ENCODE measurements at places on chromosomes 1 and 21. TPM values are rescaled to one million over a fixed set of nuclear protein-coding genes. Genes with fewer than 3 reads are reported as not detected.

The ORC1 gene
- not detected for polyA plus RNA-seq

The IGSF9 gene
- polyA plus RNA-seq = 0.97 TPM

DNA sequence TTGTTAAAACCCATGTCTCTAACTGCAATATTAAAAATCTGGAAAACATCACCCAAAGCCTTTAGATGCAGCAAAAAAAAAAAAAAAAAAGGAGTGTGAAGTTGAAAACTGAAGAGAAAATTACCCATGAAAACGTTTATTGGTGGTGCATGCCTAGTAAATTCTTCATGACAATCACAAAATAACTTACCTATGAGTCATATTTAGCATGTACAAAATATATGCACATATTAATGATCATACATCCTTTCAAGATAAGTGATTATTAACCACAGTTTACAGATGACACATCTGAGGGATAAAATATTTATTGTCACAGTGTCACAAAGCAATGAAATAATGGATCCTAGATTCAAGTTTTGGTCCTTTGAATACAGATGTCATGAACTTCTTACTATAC is 505.2 kb upstream of the NR5A2 start:
- no peaks in the 10 kb centered on the region for H3K36me3 ChIP-seq
- H3K27me3 ChIP-seq = no peaks in the 10 kb centered on the region
- no peak overlapping the region for H3K27ac ChIP-seq

GRCh38 chr1:208531003-208531750 is 287.0 kb upstream of the PLXNA2 start:
- H3K27ac ChIP-seq = no peak overlapping the region
- no peak overlapping the region for H3K4me3 ChIP-seq
- peaks cover 2% of the 10 kb centered on the region for H3K4me1 ChIP-seq
- H3K36me3 ChIP-seq = no peaks in the 10 kb centered on the region

DNA sequence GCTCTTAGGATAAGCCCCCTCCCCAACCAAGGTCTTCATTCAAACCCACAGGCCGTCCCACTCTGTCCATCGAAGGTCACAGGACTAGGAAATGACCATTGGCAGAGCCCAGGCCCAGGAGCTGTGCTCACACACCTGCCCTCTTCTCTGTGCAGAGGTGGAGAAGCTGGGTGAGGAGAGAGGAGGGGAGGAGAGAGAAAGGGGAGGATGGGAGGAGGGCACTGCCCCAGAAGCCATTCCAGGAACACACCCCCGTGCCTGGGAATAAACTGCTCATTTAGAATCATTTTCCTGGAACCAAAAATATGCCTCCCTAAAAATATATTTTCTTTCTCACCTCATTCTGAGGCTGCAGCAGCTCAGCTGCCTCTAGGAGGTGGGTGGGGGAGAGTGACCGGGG is 6.4 kb upstream of the SDC3 start:
- H3K36me3 ChIP-seq = no peaks in the 10 kb centered on the region

DNA sequence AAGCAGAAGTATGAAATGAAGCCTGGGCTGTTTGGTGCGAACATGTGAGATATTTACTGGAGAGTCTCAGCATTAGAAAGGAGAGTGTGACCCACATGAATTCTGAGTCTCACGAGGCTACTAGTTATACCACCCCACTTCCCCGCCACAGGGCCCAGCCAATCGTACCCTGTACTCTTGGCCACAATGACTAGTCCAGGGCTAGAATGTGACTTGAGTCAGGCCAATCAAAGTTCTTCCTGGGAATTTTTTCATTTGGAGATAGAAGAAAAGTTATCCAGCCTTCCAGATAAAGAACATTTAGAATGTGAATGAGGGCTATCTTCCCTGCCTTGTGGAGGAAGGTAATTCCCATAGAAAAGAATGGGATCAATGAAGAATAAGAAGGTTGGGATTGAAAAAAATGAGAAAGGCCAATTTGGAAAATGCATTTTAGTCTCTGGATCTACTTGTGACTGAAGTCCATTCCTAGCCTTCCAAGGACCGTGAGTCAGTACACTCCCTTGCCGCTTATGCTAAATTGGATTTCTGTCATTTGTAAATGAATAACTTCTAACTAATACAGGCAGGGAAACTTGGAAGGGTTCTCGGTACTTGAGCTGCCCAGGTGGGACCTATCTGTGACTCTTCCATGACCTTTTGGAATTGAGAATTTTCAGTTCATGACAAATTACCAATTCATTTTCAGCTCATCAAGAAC is 12.3 kb upstream of the RIMKLA start:
- H3K4me1 ChIP-seq = no peaks in the 10 kb centered on the region
- H3K4me3 ChIP-seq = no peak overlapping the region
- peaks cover 29% of the 10 kb centered on the region for H3K27me3 ChIP-seq
- DNase-seq = no peak

- DNase-seq = no peak
- no peak overlapping the region for H3K4me3 ChIP-seq
- H3K27ac ChIP-seq = no peak overlapping the region
- peaks cover 29% of the 10 kb centered on the region for H3K27me3 ChIP-seq
Measured at GRCh38 chr1:20302108-20302471, 11.4 kb downstream of the VWA5B1 start.

DNA sequence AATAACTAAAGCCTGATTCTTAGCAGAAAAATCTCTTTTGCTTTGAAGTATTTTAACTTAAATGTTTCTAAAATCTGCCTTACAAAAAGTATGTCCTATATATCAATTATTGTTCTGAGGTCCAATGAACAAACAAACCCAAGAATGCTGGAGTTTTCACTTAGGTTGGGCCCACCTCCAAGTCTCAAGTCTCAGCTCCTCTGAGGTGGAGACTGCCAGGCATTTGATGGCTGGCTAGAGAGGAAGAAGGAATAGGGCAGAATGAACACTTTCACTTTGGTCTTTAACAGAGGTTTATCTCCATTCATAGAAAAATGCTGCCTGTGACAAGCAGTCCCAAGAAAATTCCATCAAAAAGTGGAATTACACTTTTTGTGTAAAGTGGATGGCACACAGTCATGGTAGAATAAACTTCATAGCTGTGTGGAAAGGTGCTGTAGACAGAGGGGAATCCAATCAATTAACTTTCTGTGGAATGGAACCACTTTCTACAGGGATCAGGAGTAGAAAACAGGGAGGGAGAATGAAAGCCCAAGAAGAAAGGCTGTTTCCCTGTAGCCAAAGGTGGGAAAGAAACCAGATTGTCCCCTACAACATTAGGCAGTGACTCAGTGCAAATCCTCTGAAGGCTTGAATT is 349.4 kb upstream of the RUNX1 start:
- H3K27ac ChIP-seq = no peak overlapping the region
- no peak for DNase-seq
- peaks cover 7% of the 10 kb centered on the region for H3K4me1 ChIP-seq
- H3K4me3 ChIP-seq = no peak overlapping the region
- no peaks in the 10 kb centered on the region for H3K36me3 ChIP-seq
- peaks cover 4% of the 10 kb centered on the region for H3K27me3 ChIP-seq

The MAP1LC3C gene
- not detected for polyA plus RNA-seq

The LCE2C gene
- polyA plus RNA-seq = not detected

- H3K4me1 ChIP-seq = no peaks in the 10 kb centered on the region
- H3K27me3 ChIP-seq = no peaks in the 10 kb centered on the region
- H3K27ac ChIP-seq = peak overlapping the region; percentile 2
- no peaks in the 10 kb centered on the region for H3K36me3 ChIP-seq
- no peak overlapping the region for H3K4me3 ChIP-seq
- no peak for DNase-seq
Measured at GRCh38 chr1:193520472-193520871, 334.1 kb upstream of the B3GALT2 start.

GRCh38 chr1:175427625-175428024 is 235.0 kb upstream of the KIAA0040 start:
- no peak for DNase-seq
- H3K4me1 ChIP-seq = no peaks in the 10 kb centered on the region
- H3K27me3 ChIP-seq = peaks cover 29% of the 10 kb centered on the region

GRCh38 chr21:28396421-28396820 is 596.3 kb downstream of the LTN1 start:
- no peaks in the 10 kb centered on the region for H3K27me3 ChIP-seq
- H3K4me3 ChIP-seq = no peak overlapping the region
- no peak overlapping the region for H3K27ac ChIP-seq
- H3K36me3 ChIP-seq = no peaks in the 10 kb centered on the region
- H3K4me1 ChIP-seq = no peaks in the 10 kb centered on the region
- DNase-seq = no peak

GRCh38 chr1:119799599-119800177 is 11.6 kb downstream of the REG4 start:
- no peak overlapping the region for H3K4me3 ChIP-seq
- no peaks in the 10 kb centered on the region for H3K27me3 ChIP-seq
- no peaks in the 10 kb centered on the region for H3K36me3 ChIP-seq
- no peak for DNase-seq
- no peaks in the 10 kb centered on the region for H3K4me1 ChIP-seq

The SPRR5 gene
- polyA plus RNA-seq = not detected

The ALPL gene
- 1.8 TPM for polyA plus RNA-seq

The CASQ2 gene
- polyA plus RNA-seq = not detected

The NES gene
- polyA plus RNA-seq = not detected

DNA sequence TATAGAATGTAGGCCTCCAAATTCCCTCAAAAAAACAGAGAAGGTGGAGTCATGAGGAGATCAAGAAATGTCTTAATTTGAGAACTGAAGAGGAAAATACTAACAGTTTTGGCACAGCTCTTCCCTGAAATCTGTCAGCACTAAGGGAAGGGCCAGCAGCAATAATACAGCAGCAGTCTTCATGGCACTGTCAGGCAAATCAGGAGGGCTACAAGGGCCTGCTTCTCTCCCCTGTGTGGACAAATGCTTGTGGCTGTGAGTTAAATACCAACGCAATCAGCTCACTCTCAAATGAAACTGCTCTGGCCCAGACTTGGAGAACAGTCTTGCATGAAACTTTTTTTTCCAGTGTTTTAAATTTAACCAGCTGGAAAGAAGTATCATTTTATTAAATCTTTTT is 20.5 kb upstream of the CNN3 start:
- DNase-seq = no peak
- no peaks in the 10 kb centered on the region for H3K36me3 ChIP-seq
- H3K27ac ChIP-seq = no peak overlapping the region
- no peaks in the 10 kb centered on the region for H3K27me3 ChIP-seq
- no peaks in the 10 kb centered on the region for H3K4me1 ChIP-seq

GRCh38 chr1:109793089-109793485 is 29.4 kb upstream of the EPS8L3 start:
- no peak overlapping the region for H3K27ac ChIP-seq
- peaks cover 20% of the 10 kb centered on the region for H3K4me1 ChIP-seq
- H3K27me3 ChIP-seq = peaks cover 23% of the 10 kb centered on the region
- no peaks in the 10 kb centered on the region for H3K36me3 ChIP-seq

DNA sequence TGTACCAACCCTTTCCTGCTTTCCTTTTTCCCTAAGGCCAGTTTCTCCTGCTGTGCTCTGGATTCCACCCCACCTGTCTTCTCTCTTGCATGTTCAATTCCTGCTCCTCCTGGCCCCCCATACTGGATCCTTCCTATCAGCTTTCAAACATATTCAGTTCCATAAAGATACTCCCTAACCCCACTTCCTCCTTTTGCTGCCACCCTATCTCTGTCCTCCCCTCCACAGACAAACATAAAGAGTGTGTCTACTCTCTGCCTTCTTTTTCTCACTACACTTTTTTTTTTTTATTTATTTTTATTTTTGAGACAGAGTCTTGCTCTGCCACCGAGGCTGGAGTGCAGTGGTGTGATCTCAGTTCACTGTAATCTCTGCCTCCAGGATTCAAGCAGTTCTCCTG is 16.9 kb upstream of the RPF1 start:
- peaks cover 8% of the 10 kb centered on the region for H3K36me3 ChIP-seq
- H3K4me3 ChIP-seq = no peak overlapping the region
- peaks cover 29% of the 10 kb centered on the region for H3K27me3 ChIP-seq
- no peak for DNase-seq

- H3K4me1 ChIP-seq = no peaks in the 10 kb centered on the region
- no peak for DNase-seq
- no peak overlapping the region for H3K4me3 ChIP-seq
- no peaks in the 10 kb centered on the region for H3K27me3 ChIP-seq
Measured at GRCh38 chr1:21594501-21594900, 74.7 kb downstream of the RAP1GAP start.

The CD5L gene
- polyA plus RNA-seq = not detected

The ALX3 gene
- not detected for polyA plus RNA-seq

- no peaks in the 10 kb centered on the region for H3K27me3 ChIP-seq
- H3K27ac ChIP-seq = no peak overlapping the region
- H3K4me3 ChIP-seq = no peak overlapping the region
- no peak for DNase-seq
- H3K36me3 ChIP-seq = peaks cover 17% of the 10 kb centered on the region
- peaks cover 16% of the 10 kb centered on the region for H3K4me1 ChIP-seq
Measured at GRCh38 chr1:198280080-198280479, 123.3 kb downstream of the NEK7 start.

DNA sequence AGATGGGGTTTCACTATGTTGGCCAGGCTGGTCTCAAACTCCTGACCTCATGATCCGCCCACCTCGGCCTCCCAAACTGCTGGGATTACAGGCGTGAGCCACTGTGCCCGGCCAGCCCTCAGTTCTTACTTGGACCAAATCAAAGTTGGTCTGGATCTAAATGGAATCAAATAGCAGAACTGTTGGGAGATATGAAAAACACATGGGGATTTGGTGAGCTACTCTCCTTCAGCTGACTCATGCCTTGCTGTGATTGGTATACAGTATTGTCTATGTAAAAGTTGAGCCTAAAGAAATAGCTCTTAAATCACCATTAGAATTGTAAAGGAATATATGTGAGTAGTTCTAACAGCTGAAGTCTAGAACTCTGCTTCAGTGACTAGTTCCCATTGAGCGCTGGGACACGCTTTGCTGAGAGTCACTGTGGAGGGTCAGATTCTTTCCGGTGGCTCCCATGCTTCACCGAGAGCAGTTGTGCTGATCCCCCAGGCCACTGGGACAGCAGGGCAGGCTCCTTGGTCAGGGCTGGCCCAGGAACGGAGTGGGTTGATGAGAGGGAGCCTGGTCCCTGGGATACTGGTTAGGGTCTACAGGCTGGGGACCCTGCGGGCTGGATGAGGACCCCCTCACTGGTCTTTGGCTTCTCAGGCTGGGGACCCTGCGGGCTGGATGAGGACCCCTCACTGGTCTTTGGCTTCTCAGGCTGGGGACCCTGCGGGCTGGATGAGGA is 14.0 kb downstream of the PKNOX1 start:
- DNase-seq = no peak
- no peak overlapping the region for H3K27ac ChIP-seq
- H3K36me3 ChIP-seq = peaks cover 4% of the 10 kb centered on the region
- peaks cover 20% of the 10 kb centered on the region for H3K4me1 ChIP-seq
- no peaks in the 10 kb centered on the region for H3K27me3 ChIP-seq

GRCh38 chr1:18549906-18550305 is 69.2 kb downstream of the KLHDC7A start:
- no peak for DNase-seq
- peaks cover 7% of the 10 kb centered on the region for H3K27me3 ChIP-seq
- H3K4me3 ChIP-seq = no peak overlapping the region
- H3K27ac ChIP-seq = no peak overlapping the region

The GJB3 gene
- polyA plus RNA-seq = not detected

DNA sequence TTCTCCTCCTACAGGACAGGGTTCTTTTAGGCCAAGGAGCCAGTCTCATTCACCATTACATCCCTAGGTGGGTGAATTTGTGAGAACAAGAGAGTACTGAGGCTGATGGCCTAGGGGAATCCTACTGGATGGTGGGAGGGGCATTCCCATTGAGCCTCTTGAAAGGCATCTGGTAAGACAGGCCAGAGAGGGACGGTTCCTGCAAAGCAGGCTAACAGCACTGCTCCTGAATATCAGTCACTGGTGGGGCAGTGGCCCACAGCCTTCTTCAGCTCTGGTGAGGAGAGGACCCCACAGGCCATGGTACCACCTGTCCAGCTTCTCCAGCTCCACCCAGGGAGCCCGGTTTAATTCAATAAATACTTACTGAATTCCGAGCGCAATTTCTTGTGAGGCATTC is 125.9 kb upstream of the EDN2 start:
- DNase-seq = no peak
- no peak overlapping the region for H3K27ac ChIP-seq
- peaks cover 10% of the 10 kb centered on the region for H3K4me1 ChIP-seq
- no peaks in the 10 kb centered on the region for H3K36me3 ChIP-seq
- H3K4me3 ChIP-seq = no peak overlapping the region
- no peaks in the 10 kb centered on the region for H3K27me3 ChIP-seq

Measured in naive B cell (primary cell).